ENCODE measurements at places on chromosomes 7 and 10.

GRCh38 chr10:112278871-112279270 lies 4.3 kb upstream of the TECTB start:
- DNase-seq, result peak; percentile 50

- peak; percentile 34 for DNase-seq
These were observed 708 bp downstream of the UBN2 start for GRCh38 chr7:139231513-139232376.

DNA sequence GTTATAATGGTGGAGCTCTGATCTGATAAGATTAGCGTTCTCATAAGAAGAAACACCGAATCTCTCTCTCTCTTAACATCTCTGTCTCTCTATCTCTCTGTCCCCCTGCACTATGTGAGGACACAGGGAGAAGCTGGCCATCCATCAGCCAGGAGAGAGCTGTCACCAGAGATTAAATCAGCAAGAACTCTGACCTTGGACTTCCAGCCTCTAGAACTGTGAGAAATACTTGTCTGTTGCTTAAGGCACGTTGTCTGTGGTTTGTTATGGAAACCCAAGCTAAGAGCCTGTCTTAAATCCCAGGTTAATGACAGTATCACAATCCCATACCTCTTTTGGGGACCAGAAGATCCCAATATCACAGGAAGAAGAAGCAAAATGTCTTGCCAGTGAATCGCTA lies 132.0 kb upstream of the AKR1E2 start:
- no peak for DNase-seq

DNA sequence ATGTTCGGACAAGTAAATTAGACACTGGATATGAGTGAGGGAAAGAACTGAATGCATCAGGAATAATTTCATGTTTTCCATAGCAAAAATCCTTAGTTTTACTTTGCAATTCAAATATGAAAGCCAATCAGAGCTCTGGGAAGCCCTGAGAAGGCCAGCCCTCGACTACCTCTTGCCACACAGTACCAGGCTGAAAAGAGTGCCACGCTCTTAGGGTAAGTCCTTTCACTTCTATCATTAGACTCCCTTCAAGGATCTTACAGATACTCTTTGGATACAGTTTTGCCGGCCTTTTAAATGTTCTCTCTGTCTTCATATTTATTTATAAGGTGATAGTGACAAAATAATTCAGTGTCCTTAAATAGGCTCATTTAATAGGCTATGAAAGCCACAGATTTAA lies 1.9 kb downstream of the COBL start:
- no peak for DNase-seq

- DNase-seq, result no peak
These were observed 222.8 kb downstream of the LRMDA start for GRCh38 chr10:75654171-75654771.

DNA sequence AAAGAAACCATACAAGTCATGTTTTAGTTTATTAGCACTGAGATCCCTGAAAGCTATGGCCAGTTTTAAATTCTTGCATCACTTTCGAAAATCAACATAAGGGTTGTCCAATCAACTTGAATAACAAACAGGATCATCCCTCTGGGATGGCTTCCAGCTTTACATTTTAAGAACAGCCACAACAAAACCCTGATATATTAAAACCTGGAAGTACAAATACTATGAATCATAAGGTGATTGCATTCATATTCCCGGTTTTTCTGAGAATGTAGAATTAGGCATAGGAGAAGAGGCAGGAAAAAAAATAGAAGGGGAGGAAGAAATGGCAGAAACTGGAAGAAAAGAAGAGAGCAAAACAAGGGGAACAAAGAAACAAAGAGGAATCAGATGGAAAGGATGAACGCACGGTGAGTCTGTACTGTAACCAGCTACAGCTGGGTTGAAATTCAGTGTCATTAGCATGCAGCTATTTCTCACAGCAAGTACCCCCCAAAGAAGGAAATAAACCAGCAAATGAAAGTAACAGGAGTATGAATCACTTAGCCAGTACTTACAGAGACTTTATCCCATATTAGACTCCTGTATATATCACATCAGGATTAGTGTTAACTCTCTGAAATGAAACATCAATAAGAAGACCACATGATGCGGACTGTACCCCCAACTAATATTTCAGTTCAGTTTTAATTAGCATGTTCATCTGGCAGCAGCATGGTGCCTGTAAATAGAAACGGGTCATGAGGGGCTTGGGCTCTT lies 301.3 kb downstream of the RNLS start:
- no peak for DNase-seq

Data from Ammon's horn (tissue), 1 donor.